ENCODE measurements at places on chromosomes 11 and 22.

DNA sequence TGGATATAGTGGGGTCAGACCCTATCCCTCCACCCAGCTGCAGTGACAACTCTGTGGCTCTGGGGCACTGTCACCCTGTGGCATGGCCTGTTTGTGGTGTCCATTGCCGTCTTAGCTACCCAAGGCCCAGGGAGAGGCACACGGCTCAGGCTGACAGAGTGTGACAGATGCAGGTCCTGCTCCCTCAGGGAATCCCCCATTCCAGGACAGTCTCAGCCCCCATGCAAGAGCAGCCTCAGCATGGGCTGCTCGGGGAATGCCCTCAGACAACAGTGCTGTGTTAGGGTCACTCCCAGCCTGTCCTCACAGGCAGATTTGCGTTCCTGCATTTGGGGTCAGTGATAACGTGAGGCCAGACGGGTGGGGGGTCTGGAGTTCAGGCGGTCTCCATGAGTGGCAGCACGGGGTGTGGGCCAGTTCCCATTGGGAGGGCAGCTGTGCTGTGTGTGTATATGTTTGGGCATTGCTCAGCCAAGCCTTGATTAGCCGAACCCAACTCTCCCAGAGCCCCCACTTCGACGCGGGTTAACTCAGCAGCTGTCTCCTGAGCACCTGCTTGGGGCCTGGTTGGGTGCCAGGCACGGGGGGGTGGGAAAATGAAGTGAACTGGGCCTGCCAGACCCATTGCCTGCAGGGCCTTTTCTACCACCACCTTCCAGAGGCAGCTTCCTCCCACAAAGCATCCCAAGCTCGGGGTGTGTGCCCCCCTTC, 5.3 kb upstream of the KCNQ1OT1 start:
- DNase-seq, result no peak

DNA sequence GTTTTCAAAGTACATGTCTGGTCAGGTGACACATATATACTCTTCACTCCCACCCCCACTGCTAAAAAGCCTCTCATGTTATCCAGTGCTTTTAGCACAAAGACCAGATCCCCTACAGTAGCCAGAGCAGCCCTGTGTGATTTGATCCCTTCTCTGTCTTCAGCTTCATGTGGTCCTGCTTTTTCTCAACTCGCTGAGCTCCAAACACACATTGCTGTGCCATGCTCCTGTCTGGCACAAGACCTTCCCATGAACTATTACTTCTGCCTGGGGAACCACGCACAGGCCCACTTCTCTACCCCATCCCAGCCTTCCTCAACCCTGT, 127.1 kb downstream of the RASSF10 start:
- DNase-seq, result no peak

- no peak for DNase-seq
These were observed 9.1 kb downstream of the DCPS start for GRCh38 chr11:126312961-126313360.

GRCh38 chr11:3231851-3232744, at the start of gene MRGPRE:
Gene MRGPRE, minus strand, starts transcription at chr11:3232417. Its CDS starts 3,618 bp downstream, at chr11:3228799.
- DNase-seq, result no peak

DNA sequence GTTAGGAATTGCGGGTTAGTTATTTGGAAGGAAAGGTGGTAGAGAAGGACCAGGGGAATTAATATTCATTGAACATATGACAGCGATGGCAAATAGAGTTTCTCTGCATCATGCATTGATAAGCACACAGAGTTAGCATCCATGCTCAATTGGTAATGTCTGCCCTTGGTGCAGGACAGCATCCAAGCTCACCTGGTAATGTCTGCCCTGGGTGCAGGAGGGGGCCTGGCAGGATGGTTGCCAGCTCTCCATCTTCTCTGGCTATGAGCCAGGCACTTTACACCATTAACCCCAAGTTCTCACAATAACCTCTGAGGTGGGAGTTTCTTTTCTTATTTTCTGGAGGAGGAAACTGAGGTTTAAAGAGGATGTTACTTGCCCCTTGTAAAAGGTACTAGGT, 50.4 kb upstream of the RBFOX2 start:
- DNase-seq, result no peak

- DNase-seq, result no peak
These were observed 1.9 kb downstream of the TTC12 start for GRCh38 chr11:113316256-113316655.

GRCh38 chr11:126499131-126499752, 143.8 kb downstream of the ST3GAL4 start:
- no peak for DNase-seq

DNA sequence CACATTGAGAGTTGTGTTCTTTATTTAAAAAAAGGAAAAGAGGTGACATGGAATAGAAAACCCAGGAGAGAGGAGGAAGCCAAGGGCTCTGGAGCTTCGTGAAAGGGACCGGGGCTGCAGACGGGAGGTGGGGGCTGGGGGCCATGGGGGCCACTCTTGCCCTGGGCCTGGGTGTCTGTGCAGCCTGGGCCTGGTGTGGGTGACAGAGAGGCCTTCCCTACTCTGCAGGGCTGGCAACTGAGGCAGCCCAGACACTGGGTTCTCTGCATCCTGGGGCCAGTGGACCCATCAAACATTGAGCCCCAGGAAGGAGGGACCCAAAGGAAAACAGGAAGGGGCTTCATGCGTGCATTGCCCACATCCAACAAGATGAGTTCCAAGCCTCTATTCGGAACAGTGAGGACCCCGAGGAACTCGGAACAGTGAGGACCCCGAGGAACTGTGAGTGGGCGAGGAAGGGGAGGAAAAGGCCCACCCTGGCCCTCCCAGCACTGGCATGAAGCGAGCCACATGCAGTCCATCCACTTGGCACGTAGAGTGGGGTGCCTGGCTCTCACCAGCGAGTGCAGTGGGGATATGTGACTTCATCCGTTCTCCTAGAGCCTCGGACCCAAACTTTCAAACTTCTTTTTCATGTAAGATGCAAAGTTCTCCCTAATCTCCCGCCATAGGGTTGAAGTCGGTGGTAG, 1121.6 kb downstream of the BRD1 start:
- DNase-seq, result no peak

DNA sequence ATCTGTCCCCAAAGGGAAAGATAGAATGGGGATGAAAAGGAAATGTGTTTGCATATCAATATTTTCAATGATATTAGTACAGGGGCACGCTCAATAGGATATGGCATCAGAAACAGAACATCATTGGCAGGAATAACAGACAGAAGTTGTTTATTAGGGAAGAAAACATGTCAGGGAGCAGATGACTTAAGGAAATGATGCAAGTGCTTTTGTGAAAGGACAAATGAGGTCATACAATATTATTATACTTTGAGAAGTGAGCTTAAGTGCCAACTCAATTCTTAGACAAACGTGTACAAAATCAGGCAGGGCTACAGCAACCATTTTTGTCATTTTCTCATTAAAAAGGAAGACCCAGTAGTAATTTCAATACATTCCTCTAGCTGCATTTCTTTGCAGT, 388.4 kb downstream of the SOX6 start:
- no peak for DNase-seq

GRCh38 chr11:30984827-30985226, 384.7 kb downstream of the DCDC1 start:
- no peak for DNase-seq

DNA sequence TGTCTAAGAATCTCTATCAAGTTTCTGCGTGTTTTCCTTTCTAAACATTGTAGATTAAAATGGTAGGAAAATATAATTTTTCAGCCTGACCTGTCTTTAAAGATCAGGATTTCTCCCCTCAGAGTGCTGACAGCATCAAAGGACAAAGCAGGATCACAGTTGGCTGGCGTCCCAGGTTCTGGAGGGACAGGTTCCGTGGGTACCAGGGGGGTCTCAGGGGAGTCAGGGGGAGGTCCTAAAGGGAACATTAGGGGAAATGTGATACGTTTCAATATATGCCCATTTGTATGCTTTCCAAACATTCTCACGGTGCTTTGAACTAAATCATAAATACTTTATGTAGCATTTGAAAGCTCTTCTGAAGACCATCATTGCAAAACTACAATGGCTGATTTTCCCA, 3.4 kb downstream of the MMP3 start:
- DNase-seq, result no peak
